ENCODE measurements at places on chromosomes 1 and 21. TPM values are rescaled to one million over a fixed set of nuclear protein-coding genes. Genes with fewer than 3 reads are reported as not detected.

- H3K27me3 ChIP-seq: peaks cover 13% of the 10 kb centered on the region
- no peak overlapping the region for H3K27ac ChIP-seq
- no peak for DNase-seq
- no peak overlapping the region for H3K4me3 ChIP-seq
- H3K36me3 ChIP-seq: no peaks in the 10 kb centered on the region
Measured at GRCh38 chr1:38117444-38117887, 70.9 kb upstream of the POU3F1 start.

DNA sequence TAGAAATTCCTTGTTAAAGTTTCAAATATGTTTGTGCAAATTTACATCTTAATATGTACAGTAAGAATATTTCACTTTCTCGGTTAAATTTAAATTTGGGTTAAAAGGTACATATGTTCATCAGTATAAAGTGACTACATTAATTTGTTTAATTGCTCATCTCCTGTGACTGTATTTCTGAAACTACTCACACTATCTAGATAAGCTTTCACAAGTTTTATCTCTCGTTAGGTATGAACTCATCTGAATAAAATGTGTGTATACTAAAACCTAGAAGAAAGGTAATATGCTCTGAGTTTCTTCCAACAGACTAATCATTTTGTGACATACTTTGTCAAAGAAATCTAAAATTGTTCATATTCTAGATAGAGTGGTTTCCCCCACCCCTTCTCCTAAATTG, 150.7 kb downstream of the PATJ start:
- no peak overlapping the region for H3K27ac ChIP-seq
- H3K4me1 ChIP-seq: no peaks in the 10 kb centered on the region
- H3K4me3 ChIP-seq: no peak overlapping the region
- no peak for DNase-seq

- no peak overlapping the region for H3K27ac ChIP-seq
- no peak for DNase-seq
- H3K4me1 ChIP-seq: peaks cover 30% of the 10 kb centered on the region
- peaks cover 11% of the 10 kb centered on the region for H3K27me3 ChIP-seq
- no peaks in the 10 kb centered on the region for H3K36me3 ChIP-seq
Measured at GRCh38 chr1:150550222-150551050, 1.2 kb downstream of the ADAMTSL4 start.

GRCh38 chr1:156114919-156115513, 505 bp downstream of the LMNA start:
- H3K27ac ChIP-seq: peak overlapping the region; percentile 80
- H3K27me3 ChIP-seq: peaks cover 32% of the 10 kb centered on the region
- no peaks in the 10 kb centered on the region for H3K36me3 ChIP-seq

ILDR2 gene
- not detected for polyA plus RNA-seq

ETV3L gene
- not detected for polyA plus RNA-seq

DNA sequence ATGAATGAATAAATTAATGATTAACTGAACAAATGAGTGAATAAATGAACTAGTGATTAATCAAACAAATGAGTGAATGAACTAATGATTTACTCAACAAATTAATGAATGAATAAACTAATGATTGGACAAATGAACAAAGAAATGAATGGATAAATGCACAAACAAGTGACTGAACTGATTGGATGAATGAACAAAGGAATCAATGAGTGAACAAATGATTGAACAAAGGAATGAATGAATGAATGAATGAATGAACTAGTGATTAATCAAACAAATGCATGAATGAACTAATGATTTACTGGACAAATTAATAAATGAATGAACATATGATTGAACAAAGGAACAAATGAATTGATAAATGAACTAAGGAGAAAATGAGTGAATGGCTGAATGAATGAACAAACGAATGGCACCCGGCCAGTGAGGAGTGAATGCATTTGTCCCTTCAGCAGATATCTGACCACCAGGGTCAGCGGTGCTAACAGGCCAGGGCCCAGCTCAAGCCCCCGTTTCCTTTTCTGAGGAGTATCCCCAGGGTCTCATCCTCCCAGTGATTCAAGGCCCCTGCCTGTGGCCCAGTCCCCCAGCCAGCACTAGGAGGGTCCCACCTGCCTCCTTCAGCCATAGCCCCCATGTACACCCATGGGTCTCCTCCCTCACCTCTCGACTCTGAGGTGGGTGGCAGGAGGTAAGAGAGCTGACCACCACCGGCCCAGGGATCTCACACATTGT, 49.9 kb downstream of the WNT9A start:
- no peak for DNase-seq
- H3K4me1 ChIP-seq: peaks cover 46% of the 10 kb centered on the region
- H3K27ac ChIP-seq: peak overlapping the region; percentile 21
- no peaks in the 10 kb centered on the region for H3K36me3 ChIP-seq

- H3K4me1 ChIP-seq: no peaks in the 10 kb centered on the region
- no peaks in the 10 kb centered on the region for H3K36me3 ChIP-seq
- H3K27ac ChIP-seq: no peak overlapping the region
Measured at GRCh38 chr1:216686860-216687766, 36.1 kb downstream of the ESRRG start.

- peaks cover under 1% of the 10 kb centered on the region for H3K27me3 ChIP-seq
- no peaks in the 10 kb centered on the region for H3K4me1 ChIP-seq
- no peak overlapping the region for H3K27ac ChIP-seq
- no peak overlapping the region for H3K4me3 ChIP-seq
- H3K36me3 ChIP-seq: no peaks in the 10 kb centered on the region
- no peak for DNase-seq
Measured at GRCh38 chr1:208834381-208835096, 590.4 kb upstream of the PLXNA2 start.

GRCh38 chr1:200247518-200247917, 162.3 kb downstream of the ZNF281 start:
- H3K27me3 ChIP-seq: peaks cover 43% of the 10 kb centered on the region
- DNase-seq: no peak
- H3K27ac ChIP-seq: no peak overlapping the region
- H3K36me3 ChIP-seq: no peaks in the 10 kb centered on the region

DNA sequence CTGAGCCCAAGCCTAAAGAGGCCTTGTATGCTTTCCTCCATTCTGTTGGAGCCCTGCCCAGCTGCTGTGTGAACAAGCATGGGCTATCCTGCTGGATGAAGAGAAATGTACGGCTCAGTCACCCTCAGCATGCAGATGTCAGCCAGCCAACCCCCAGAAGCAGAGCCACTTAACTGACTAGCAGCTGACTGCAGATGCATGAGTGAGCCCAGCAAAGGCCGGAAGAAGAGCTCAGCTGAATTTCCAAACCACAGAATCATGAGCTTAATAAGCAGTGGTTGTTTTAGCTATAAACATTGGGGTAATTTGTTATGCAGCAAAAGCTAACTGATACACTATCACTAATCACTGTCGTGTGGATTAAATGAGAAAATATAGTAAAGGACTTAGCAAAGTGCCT, 39.0 kb downstream of the FOXO6 start:
- DNase-seq: no peak
- H3K4me3 ChIP-seq: no peak overlapping the region
- no peaks in the 10 kb centered on the region for H3K36me3 ChIP-seq
- H3K4me1 ChIP-seq: peaks cover 9% of the 10 kb centered on the region
- H3K27ac ChIP-seq: no peak overlapping the region

GRCh38 chr1:110433803-110434202, 17.1 kb upstream of the PROK1 start:
- peaks cover 14% of the 10 kb centered on the region for H3K27me3 ChIP-seq
- H3K36me3 ChIP-seq: no peaks in the 10 kb centered on the region
- H3K27ac ChIP-seq: no peak overlapping the region
